ENCODE measurements at places on chromosomes 3 and 15. TPM values are rescaled to one million over a fixed set of nuclear protein-coding genes. Genes with fewer than 3 reads are reported as not detected.

The LARP6 gene
- total RNA-seq = 55.7 TPM

The SLCO2A1 gene
- 7.8 TPM for total RNA-seq

The MB21D2 gene
- total RNA-seq = 2.1 TPM

The PFKFB4 gene
- 2.4 TPM for total RNA-seq

The IL17RD gene
- 6.7 TPM for total RNA-seq

DNA sequence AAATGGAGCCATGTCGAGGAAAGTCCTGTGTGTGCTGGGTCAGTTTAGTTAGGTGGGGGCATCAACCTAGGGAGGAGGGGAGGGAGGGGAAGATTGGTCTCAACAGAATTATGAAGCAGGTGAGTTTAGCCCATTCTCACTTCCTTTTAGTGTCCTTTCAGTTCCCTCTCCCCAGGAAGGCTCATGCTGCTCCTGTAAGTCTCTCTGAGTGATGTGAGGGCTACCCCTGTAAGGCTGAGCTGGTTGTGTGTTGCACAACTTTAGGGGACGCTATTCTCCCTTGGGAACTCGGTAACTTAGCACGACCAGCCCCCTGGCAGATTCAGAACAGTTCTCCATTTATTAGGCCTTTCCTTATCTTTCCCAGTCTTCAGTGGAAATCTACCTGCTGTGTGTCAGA, 21.2 kb downstream of the IL5RA start:
- DNase-seq = no peak

DNA sequence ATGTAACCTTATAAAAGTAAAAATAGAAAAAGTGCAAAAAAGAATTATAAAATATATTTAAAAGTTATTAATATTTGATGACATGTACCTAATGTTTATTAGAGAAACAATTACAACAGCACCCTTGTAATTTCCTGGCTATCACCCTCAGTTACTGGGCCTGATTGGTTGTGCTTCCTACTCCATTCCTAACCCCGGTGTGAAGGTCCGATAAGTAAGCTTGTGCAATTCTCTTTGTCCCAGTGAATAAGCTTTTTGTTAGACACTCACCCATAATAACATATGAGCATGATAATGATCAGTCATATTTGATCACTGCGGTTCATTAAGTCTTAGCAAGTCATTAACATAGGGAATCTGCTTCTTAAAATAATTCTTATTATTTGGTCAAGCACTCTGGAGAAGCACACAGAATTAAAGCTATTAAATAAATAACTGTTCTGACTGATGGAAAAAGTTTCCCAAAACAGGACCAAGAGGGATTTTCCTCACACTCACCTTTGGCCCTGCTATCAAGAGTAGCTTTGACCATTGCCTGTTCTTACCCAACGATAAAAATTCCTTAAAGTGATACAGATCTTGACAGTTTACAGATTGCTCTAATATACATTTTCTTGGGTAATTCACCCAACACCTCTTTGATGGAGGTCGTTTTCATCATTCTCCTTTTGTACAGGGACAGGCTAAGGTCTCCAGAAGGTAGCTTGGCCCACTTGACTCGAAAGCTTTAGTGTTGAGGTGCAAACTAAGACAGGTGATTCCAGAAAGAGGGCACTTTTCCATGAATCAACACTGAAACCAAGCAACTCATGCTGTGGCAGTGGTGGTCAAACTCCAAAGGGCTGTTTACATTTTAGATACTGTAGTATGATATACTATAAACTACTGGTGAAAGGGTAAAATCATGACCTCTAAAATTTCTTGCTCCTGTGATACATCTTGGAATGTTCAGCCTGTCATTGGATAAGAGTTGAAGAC, 543.0 kb upstream of the KCNMB2 start:
- DNase-seq = no peak

DNA sequence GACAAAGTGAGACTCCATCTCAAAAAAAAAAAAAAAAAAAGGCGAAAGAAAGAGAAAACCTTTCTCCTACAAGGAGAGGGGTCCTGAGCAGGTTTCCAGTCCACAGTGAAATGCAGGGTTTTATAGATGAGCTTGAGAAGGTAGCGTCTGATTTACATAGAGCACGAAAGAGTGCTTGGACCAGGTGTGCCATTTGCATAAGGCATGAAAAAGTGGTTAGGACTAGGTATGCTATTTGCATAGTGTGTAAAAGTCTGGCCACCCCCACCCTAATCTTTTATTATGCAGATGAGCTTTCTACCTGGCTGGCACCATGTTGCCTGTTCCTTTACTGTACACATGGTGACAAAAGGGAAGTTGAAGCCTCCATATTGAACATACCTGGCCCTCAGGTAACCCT, 13.6 kb upstream of the RNU6-1 start:
- no peak for DNase-seq

DNA sequence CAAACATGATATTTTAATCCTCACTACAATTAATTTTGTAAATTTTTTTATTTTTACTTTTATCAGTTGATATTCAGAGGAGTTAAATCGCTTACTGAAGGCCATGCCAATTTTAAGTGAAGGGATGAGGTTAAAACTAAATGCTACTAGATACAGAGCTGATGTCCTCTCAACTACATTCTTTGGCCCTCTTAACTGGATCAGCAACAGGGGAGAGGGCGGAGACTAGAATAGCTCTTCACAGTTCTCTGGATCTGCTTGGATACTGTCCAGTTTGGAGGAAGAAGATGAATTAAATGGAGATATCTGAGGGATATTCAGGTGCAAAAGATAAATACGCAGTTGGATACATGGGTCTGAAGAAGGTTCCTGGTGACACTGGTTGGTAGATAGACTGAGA, 85.6 kb upstream of the LYSMD4 start:
- no peak for DNase-seq

GRCh38 chr15:58526647-58527192, 94.9 kb downstream of the LIPC start:
- no peak for DNase-seq

DNA sequence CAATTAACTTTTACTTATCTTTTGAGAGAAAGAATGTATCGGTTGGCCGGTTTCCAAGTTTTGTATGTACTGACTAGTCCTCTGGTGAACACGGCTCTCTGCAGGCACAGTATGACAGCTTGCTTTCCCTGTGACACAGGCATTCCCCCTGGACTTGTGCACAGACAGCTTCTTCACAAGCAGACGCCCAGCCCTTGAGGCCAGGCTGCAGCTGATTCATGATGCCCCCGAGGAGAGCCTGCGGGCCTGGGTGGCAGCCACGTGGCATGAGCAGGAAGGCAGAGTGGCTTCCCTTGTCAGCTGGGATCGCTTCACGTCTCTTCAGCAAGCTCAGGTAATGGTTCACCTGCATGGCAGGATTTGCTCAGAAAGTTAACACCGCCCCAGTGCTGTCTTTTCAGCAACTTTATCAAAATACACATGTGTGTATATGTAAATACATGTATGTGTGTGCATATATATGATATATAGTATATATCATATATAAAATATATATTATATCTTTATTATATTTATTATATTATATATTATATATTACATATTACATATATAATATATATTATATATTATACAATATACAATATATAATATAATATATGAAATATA, 25.5 kb downstream of the FAN1 start:
- no peak for DNase-seq

GRCh38 chr15:92662762-92663161, 7.2 kb upstream of the FAM174B start:
- no peak for DNase-seq

GRCh38 chr3:154799800-154800199, 280.3 kb upstream of the MME start:
- DNase-seq = no peak

DNA sequence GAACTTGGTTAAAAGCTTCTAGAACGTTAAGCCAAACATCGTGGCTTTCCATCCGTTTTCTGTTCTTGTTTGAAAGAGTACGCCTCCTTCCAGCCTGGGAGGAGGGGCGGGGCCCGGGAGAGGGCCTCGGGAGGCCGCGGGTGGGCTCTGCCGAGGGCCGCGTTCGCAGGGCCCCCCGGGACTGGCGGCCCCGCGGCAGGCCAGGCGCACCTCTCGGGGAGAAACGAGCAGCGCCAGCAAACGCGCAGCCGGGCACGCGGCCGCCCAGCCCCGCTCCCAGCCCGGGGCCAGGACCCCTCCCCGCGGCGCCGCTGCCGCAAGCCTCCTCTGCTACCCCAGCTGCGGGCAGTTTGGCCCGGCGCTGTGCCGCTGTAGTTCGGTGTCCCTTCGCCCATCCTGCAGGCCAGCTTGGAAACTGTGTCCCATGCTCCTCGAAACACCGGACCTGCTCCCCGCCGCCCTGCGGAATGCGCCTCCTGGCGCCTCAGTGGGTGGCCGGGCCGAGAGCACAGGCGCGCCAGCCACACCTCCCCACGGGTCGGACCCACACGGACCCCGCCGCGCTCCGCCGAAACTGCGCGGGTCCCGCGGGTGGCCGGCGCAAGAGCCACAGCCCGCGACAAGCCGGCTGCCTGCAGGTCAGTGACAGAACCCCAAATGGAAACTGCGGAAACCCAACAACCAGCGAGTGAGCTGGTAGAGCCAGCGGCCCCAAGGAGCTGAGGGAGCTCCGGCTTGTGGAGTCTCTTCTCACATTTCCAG, 2.3 kb downstream of the OCA2 start:
- no peak for DNase-seq

DNA sequence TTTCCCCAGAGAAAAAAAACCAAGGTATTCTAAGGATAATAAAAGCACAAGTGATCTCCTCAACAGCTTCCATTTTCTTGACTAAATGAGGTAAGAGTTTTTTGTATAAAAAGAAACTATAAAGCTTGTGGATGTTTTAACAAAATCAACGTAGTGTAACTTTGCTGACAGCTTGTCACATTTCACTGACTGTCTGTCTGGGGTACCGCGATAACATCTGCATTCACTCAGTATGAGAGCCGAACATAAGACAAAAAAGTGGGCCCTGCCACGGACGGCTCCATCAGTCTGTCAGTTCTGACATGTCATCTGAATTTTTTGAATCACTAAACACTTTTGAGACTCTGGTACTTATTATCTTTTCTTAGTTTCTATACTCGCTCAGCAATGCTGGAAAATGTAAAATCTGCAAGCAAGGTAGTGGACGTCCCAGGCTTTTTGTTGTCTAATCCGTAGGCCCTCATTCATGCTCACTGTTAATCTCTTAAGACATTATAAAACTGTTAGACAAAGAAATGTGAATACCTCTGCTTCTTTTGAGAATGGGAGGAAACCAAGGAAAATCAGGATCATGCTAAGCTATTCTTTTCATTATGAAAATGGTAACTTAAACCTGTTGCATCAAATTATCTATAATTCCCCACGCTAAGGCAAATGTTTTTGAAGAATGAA, 307.1 kb downstream of the MECOM start:
- DNase-seq = no peak

DNA sequence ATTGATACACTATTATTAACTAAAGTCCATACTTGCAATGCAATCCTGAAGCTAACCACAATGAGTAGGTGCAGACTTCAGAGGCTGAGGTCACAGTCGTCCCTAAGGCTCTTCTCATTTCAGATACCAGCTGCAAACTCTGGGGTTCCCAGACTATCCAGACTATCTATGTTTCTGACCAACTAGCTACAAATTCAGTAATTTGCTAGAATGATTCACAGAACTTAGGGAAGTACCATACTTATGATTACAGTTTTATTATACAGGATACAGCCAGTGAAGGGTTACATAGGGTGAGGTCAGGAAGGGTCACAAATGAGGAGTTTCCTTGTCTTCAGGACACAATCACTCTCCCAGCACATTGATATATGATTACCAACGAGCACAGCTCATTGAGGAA, 36.5 kb downstream of the PPM1L start:
- DNase-seq = no peak

GRCh38 chr15:38320181-38320580, 67.5 kb downstream of the SPRED1 start:
- DNase-seq = no peak

DNA sequence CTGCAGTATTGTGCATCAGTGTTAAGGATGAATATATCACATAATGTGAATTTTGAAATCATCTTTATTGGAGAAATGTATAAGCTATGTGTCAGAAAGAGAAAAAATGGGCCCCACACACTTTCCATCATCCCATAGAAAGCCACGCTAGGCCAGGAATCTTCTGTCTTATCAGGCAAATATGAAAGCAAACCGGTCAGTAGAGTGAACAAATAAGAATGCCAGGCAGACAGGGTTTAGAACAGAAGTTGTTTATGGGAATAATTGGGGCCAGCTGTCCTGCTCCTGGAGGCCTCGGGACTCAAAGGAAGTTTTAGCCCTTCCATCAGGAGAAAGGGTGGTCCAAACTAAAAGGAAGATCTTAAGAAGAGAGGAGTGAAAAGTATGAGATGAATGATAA, 39.5 kb downstream of the ZNF280D start:
- no peak for DNase-seq

DNA sequence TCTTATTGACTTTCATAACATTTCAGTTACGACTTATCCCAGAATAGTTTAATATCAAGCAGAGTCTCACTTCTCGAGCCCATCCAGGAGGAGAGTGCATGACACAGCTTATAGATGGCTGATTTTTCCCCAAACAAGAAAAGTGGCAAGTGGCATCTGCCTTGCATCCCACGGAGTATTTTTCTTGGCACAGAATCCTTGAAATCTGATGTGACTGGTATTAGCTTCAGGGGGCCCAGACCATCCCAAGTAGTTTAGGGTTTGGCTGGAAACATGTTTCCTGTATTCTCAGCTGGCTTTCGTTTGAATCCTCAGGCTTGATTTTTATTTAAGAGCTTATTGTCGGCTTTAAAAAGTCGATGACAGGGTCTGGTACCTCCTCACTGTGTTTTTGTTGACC, 20.7 kb upstream of the FBXL22 start:
- no peak for DNase-seq

All from Right ventricle myocardium inferior (tissue), 1 donor.